ENCODE measurements at places on chromosomes 2 and 18.

DNA sequence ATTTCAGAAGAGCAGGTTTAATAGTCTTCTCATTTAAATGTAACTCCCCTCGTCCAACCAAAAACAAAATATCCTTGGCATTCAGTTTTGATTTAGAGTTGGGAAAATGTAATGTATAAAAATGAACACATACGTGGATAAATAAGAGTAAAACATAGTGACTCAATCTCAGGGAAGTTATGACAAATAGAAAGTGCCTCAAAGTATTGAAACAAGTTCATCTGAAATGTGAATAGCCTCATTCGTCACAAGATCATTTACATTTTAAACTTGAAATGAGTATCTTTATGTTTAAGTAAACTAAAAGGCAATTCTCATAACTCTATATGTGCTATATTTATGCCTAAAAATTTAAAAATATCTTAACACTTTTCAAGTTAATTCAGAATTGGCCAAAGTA, 122.2 kb upstream of the SMAD7 start:
- no peak for DNase-seq

DNA sequence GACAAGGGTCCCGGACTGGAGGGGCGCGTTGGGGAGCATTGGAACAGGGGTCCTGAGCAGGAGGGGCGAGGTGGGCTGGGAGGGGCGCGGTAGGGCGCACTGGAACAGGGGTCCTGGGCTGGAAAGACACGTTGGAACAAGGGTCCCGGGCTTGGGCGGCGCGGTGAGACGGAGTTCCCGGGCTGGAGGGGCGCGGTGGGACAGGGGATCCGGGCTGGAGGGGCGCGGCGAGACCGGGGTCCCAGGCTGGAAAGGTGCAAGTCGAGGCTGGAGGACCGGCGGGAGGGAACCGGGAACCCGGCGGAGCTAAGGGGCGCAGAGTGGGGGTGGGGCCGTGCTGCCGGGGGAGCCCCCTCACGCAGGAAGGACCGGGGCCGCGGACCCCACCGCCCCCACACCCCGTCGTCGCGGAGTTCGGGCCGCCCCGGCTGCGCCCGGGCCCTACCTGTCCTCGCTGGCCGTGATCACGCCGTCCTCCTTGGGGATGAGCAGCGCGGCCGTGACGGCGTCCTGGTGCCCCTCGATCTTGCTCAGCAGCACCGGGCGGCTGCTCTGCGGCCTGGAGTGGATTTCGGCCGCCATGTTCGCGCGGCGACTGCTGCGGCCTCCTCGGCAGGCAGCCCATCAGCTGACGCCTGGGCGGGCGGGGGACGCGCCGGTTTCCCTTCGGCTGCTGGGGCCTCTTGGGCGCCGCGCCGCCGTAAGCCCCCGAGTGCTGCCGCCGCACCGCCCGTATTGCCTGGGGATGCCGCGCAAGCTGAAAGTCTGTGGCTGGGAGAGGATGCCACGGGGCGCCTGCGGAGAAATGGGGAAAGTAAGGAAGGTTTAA, at the start of gene WDFY1:
Gene WDFY1, minus strand, starts transcription at position 633 of the 829 bp plus-strand sequence. Its CDS starts 51 bp downstream, at position 582.
- DNase-seq = peak; percentile 79

DNA sequence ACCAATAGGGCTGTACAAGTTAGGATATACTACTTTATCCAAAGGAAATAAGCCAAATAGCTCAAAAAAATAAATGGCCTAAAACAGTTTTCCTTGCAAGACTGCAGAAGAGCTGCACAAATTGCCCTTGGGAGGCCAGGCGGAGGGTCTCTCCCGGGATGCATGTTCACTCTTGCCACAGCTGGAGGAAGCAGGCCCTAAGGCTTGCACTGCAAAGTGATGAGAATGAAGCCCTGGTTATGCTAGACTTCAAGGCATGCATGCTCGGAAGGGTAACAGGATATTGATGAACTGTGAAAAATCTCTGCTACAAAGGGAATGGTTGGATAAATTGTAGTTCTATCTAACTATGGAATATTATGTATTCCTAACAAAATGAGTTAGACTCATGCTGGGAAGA, 27.5 kb upstream of the LDLRAD4 start:
- no peak for DNase-seq

GRCh38 chr2:157874348-157874747, 1.8 kb downstream of the ACVR1 start:
- no peak for DNase-seq

- DNase-seq = no peak
Measured at GRCh38 chr2:222039821-222040220, 259.0 kb downstream of the PAX3 start.

GRCh38 chr2:99032786-99033185, 96.8 kb upstream of the CRACDL start:
- DNase-seq = no peak
